ENCODE measurements at places on chromosomes 7 and 10. TPM values are rescaled to one million over a fixed set of nuclear protein-coding genes. Genes with fewer than 3 reads are reported as not detected.

DNA sequence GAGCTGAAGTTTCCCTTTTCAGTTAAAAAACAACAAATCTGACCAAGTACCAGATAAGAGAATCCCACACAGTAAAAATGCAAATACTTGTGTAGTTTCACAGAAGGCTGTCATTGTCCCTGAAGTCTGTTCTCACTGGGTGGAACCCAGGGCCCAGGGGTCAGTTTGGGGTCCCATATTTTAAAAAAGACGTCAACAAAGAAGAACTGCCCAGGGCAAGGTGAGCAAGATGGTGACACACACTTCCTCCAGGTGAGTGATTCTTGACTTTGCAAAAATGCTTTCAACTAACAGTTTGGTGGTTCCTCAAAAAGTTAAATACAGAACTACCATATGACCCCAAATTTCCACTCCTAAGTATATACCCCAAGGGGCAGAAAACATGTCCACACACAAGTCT, 36.8 kb downstream of the PDIA4 start:
- DNase-seq, result no peak

The SPDYE6 gene
- 2.4 TPM for polyA plus RNA-seq

DNA sequence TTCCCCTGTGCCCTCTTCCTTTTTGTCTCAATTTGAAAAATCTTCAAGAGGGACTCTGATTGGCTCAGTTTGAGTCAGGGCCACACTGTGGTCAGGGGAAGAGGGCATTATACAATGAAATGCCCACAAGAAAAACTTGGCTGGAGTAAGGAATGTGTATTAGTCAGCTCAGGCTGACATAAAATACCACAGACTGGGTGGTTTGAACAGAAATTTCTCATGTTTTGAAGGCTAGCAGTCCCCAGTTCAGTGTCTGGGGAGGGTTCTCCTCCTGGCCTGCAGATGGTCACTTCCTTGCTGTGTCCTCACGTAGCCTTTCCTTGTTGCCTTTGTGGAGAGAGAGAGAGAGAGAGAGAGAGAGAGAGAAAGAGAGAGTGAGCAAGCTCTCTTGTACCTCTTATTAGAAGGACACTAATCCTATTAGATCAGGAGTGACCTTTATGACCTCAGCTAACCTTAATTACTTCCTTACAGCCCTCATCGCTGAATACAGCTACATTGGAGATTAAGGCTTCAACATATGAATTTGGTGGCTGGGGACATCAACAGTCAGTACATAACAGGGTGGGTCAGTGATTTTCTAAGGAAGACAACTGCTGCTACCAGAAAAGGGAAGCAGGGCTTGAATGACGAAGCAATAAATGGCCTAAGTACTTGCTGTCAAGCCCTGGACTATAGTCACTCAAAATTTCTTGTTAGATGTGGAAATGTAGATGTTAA, 25.8 kb upstream of the FAM13C start:
- no peak for DNase-seq

DNA sequence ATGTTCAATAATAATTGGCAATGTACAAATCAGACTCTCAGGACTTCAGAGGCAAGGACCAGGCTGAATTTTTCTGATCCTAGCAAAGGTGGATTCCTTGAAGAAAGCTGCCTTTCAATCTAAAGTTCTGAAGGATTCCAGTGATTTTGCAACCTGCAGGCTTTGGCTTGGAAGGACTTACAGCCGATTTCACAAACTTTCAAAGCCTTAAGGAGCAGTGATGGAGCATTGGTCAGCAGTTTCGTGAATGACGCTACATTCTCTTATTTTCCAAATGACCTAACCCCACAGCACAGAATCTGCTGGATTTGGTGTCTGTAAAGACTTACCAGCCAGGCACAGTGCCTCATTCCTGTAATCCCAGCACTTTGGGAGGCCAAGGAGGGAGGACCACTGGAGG, 167.5 kb downstream of the ARHGAP12 start:
- no peak for DNase-seq

The ODAD2 gene
- 1.7 TPM for polyA plus RNA-seq

- no peak for DNase-seq
Observed at GRCh38 chr7:5266191-5267028, 16.3 kb upstream of the SLC29A4 start.

GRCh38 chr7:151844071-151844824, 32.7 kb downstream of the PRKAG2 start:
- no peak for DNase-seq

DNA sequence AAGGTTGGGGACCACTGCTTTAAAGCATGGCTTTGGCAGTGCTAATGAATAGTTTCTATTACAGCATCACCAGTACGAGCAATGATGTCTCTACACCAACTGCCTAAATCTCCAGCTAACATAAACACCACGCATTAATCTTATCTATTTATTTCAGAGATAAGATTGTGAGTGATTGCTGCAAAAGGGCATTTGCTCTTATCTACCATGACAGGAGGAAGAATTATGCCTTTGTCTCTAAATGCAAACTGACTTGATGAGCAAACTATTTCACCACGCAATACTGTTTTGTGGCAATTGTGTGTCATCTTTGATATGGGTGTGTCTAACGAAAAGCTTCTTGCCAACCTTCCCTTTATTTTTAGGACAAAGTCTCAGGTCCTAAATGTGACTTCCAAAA, 684.9 kb downstream of the SORCS1 start:
- no peak for DNase-seq

- DNase-seq, result no peak
Observed at GRCh38 chr7:91031757-91032156, 232.5 kb upstream of the FZD1 start.

The POM121 gene
- 40.1 TPM for polyA plus RNA-seq

The OR2A42 gene
- 0.53 TPM for polyA plus RNA-seq

- DNase-seq, result no peak
Observed at GRCh38 chr10:55631071-55631654, 729.9 kb downstream of the ZWINT start.

All from left renal pelvis (tissue), 4 donors.